ENCODE measurements at places on chromosomes 4 and X. TPM values are rescaled to one million over a fixed set of nuclear protein-coding genes. Genes with fewer than 3 reads are reported as not detected.

DNA sequence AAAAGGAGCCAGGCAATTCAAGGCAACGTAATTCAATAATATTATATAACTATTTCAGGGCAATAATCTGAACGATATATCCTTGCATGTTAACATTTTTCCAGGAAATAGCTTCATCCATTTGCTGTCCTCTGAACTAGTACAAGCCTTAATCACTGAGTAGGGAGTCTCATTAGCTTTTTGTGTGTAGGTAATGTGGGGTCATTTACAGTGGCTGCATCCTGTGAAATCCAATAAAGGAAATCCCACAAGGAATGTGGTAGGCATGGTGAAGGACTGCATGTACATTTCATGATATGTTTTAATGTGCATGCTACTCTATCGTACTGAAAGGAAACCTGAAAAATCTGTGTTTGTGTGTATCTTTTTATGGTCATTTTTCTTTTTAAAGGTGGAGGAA lies 103.5 kb downstream of the SLC4A4 start:
- DNase-seq = no peak

- no peak for DNase-seq
Measured at GRCh38 chr4:35711127-35711526, 533.2 kb downstream of the ARAP2 start.

LRRC66 gene
- total RNA-seq = 0.33 TPM

DNA sequence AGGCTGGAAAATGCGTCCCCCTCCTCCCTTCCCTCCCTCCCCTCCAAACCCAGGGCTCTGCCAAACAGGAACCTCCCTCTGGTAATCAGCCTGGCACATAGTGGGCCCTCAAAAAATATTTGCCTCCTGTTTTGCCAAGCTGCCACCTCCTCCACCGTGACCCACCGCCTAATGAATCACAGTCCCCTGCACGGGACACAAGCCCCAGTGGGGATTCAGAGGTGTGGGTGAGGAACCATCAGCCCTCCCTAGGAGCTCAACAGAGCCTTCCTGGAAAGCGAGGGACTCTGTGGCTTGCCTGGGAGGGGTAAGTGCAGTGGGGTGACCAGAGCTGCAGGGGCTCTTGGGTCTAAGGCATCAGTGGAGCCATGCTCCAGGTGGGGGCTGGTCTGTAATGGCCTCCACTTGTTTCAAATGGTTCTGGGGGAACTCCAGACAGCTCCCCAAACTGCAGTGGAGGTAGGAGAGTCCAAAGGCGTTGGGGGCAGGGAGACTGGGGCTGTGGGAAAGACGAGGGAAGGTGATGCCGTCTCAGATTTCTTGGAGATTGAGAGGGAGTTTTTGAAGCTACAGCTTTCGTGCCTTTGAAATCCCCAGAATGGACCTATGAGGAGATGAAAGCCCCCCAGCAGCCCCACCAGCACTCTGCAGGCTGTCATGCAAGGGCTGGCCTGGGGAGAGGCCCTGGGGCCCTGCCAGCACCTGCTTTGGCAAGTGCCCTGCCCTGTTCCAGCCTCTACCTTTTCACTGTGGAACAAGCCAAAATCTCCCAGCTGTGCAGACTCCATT lies 1.0 kb upstream of the PPP2R2C start:
- DNase-seq = no peak

GRCh38 chrX:15224747-15225146 lies 45.1 kb downstream of the ASB9 start:
- no peak for DNase-seq

- no peak for DNase-seq
Measured at GRCh38 chrX:36908801-36909675, 99.1 kb upstream of the FAM47C start.

RAB40A gene
- total RNA-seq = 0.48 TPM

NPNT gene
- 11.1 TPM for total RNA-seq

AFM gene
- not detected for total RNA-seq

RPS6KA6 gene
- total RNA-seq = 5.9 TPM

DNA sequence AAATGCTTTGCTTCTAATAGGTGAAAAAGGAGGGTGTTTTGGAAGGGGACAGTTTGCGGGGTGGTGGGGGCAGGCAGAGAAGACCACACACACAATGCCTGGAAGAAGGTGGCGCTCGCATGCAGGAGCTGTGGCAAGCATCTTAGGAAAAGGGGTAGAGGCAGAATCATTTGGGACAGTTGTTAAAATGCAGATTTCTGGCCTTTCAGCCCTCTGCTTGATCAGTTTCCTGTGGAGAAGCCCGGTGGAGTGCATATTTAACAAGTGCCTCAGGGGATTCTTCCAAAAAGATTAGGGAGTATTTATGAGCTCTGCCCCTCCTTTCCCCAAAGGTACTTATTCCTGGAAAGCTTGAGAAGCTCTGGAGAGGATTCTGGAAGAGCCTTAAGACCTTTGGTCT lies 4.8 kb downstream of the NOCT start:
- no peak for DNase-seq

BBS12 gene
- total RNA-seq = 5.6 TPM

IQSEC2 gene
- 18.7 TPM for total RNA-seq

CASP3 gene
- 16.6 TPM for total RNA-seq

- DNase-seq = no peak
Measured at GRCh38 chr4:153453402-153453801, 12.8 kb upstream of the TMEM131L start.

DNA sequence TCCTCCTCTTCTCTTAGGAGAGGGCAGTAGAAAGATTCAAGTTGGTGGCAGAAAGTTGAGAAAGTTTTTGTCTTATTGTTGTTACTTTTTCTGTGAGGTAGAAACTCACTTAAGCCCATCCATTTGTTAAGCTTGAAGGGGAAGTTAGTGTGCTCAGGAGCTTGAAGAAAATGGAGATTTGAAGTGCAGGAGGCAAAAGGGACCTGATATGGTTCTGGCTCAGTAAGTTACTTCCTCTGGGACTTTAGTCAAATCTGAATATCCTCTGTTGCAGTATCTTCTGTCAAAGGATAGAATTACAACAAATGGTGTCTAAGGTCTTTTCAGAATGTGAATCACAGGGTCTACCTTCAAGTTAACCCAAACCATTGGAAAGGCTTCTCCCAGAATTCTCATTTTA lies 46.2 kb downstream of the CXCL13 start:
- no peak for DNase-seq
